ENCODE measurements at places on chromosomes 13 and 19.

DNA sequence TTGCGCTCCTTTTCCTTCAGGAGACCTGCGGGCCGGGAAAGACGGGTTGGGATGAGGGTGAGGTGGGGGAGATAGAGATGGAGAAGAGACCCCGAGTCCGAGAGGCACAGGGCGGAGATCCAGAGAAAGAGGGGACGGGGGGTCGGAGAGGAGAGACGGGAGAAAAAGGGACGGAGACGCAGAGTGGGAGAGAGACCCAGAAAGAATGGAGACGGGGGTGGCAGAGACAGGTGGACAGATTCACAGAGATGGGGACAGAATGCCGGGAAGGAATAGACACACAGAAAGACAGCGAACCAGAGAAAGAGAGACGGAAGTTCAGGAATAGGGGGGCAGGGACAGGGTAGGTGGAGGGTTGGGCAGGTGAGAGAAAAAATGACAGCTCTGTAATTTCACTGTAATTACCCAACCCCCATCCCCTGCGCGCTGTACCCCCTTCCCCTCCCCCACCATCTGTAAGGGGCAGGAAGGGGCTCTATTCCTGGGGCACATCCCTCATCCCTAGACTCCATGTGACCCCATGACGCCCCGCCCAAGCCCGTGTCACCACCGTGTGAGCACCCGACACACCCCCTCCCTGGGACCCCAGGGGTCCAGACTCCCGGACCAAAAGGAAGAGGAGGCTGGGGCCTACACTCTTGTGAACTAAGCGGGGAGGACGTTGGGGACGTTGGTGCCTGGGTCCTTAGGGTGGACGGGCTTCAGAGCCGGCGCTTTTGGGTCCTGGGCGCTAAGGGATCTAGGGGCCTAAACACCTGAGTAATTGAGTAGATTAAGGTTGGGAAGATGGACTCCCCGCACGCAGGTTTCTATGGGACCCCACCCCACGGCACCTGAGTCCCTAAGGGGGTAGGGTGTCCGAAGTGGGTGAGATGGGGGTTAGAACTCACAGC is 967 bp downstream of the DBP start:
- no peak for DNase-seq

DNA sequence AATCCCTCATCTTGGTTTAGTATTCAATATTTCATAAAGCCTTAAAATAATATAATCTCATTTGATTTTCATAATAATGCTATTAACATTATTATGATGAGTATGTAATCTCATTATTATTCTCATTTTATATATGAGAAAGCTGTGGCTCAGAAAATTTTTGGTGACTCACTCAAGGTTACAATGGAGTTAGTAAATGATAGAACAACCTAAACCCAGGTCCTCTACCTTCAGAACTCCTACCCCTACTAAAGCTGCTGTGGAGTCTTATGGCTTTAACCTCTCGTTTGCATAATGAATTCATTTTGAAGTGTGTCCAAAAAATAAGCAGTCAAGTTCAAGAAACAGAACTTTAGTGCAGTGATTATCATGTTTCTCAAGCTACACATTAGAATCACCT is 226.3 kb downstream of the TBC1D4 start:
- no peak for DNase-seq

GRCh38 chr13:44195245-44195644 is 178.4 kb upstream of the SERP2 start:
- DNase-seq = no peak

GRCh38 chr13:73676550-73677047 is 457.6 kb downstream of the KLF12 start:
- no peak for DNase-seq

- DNase-seq = no peak
Observed at GRCh38 chr13:67137044-67137735, 92.9 kb downstream of the PCDH9 start.

Data from kidney tubule cell (primary cell).